ENCODE measurements at places on chromosomes 11 and 22.

GRCh38 chr11:7520981-7521487 is 7.2 kb downstream of the PPFIBP2 start:
- DNase-seq = no peak

- no peak for DNase-seq
Observed at GRCh38 chr11:36465449-36466163, 44.5 kb downstream of the TRAF6 start.

DNA sequence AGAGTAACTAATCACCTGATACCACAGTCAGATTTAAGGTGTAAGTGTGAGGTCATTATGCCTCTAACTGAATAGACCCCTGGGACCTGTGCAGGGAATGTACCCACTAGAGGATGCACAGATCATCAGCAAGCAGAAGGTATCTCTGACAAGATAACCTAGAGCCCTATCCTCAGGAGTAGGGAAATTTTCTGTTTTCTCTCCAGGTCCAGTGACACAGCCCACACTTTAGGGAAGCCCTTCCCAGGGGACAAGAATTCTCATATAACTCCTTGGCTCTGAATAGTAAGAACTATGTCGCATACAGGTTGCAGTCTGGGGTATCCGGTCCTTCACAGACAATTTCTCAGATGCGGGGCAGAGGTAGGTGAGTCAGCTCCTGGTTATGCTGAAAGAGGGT is at the start of gene OR52E5:
Gene OR52E5 (plus strand): TSS at position 301 of the 400 bp plus-strand sequence. CDS start 7,569 bp downstream, outside the sequence.
- DNase-seq = no peak

- no peak for DNase-seq
Observed at GRCh38 chr11:64501500-64502427, 89.3 kb upstream of the SLC22A12 start.

DNA sequence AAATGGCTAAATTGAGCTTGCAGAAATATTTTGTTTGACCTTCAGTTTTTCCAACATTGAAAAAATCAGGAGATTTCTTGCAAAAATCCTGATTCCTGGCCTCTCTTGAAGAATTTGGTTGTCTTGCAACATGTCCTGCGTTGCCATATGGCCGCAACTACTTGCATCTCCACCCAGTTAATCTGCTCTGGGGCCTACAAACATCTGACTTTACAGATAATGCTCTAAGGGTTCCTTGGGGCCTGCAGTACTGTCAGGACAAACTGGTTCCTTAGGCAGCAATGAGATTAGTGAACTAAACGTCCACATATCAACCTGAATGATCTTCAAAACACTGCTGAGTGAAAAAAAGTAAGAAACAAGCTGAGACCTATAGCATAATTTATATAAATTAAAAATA is 36.6 kb upstream of the FEZ1 start:
- DNase-seq = no peak

- DNase-seq = no peak
Observed at GRCh38 chr11:691710-692590, 3.1 kb downstream of the DEAF1 start.

- peak; percentile 90 for DNase-seq
Observed at GRCh38 chr22:35313311-35314121, 13.8 kb downstream of the TOM1 start.
